ENCODE measurements at places on chromosomes 3 and 15. TPM values are rescaled to one million over a fixed set of nuclear protein-coding genes. Genes with fewer than 3 reads are reported as not detected.

MEIS2 gene
- total RNA-seq = 20.7 TPM

ATP13A5 gene
- total RNA-seq = 2.0 TPM

DNA sequence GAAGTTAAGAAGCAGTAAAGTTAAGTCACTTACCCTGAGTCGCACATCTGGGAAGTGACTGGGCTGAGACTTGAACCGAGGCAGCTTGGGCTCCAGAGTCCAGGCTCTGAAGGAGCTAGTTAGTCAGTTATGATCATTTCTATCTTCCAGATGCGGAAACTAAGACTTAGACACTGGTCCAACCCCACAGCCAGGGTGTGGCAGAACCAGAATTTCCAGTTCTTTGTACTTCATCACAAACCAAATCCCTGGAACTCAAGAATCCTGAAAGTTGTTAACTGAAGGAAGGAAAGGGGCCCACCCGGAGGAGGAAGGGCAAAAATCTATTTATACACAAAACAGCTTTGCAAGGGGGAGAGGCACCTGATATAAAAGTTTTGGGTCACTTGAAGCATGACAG lies 389.9 kb downstream of the SHQ1 start:
- H3K4me1 ChIP-seq = peaks cover 7% of the 10 kb centered on the region
- no peaks in the 10 kb centered on the region for H3K27me3 ChIP-seq
- no peak overlapping the region for H3K4me3 ChIP-seq
- no peak overlapping the region for H3K27ac ChIP-seq
- DNase-seq = no peak

- no peaks in the 10 kb centered on the region for H3K36me3 ChIP-seq
- no peak overlapping the region for H3K4me3 ChIP-seq
- H3K27ac ChIP-seq = no peak overlapping the region
- no peaks in the 10 kb centered on the region for H3K4me1 ChIP-seq
Observed at GRCh38 chr3:43062040-43062563, 43.8 kb downstream of the POMGNT2 start.

RNU5B-1 gene
- total RNA-seq = 47.6 TPM

ACOX2 gene
- total RNA-seq = 20.2 TPM

All from lower lobe of right lung (tissue), 2 donors.